ENCODE measurements at places on chromosomes 6 and 20.
A peak's percentile ranks its signal among the peaks of the same experiment; 100 is the strongest.

- DNase-seq: no peak
Observed at GRCh38 chr20:57076152-57076652, 190.2 kb downstream of the BMP7 start.

DNA sequence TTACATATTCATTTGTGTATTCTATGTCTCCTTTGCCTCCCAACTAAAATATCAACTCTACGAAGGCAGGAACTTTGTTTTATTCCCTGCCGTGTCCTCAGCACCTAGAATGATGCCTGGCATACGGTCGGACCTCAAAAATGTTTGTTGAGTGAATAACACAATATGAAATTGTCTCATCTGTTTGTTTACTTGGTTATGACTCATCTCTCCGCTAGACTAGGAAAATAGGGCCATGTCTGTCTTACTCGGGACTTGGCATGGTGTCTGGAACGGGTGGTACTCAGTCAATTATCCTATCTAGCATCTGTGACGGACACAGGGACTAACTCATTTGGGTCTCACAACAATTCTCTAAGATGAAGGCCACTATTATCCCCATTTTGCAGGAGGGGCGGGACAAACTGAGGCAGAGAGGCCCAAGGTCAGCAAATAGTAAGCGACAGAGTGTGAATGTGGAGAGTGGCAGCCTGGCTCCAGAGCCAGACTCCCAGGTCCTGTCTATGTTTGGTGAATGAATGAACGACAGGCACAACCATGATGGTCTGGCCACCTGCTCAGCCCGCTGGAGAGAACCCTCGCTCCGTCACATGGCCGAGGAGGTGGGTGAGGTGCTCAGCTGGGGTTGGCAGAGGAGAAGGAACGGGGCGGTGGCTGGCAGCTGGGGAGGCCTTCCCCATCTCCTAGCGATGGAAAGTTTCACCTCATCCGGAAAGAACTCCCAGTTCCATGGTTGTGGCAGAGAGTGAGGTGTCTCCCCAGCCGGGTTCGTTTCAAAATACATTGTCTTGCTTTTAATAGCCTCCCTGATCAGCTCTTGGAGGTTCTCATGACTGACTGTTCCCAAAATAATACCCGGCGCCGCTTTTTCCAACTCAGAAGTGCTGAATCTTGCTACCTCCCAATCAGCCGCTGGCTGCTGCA is 27.6 kb upstream of the NFATC2 start:
- no peak for DNase-seq

- peak; percentile 22 for DNase-seq
Observed at GRCh38 chr6:89357390-89357789, 4.9 kb upstream of the UBE2J1 start.

DNA sequence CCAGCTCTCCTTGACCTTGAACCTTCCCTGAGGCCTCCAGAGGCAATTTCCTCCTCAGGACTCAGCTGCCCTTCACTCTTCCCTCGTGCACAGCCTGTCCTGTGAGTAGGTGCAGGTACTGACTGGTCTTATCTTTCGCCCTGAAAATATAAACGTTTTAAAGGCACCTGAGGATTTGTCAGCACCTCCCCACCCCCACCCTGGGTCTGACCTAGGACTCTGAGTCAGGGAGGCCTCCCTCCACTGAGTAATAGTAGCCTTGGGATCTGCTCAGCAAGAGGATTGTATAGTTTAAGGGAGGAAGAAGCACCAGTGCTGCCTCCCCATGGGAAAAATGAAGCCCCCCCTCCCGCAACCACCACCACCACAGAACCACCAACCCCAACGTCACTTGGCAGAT is 54.6 kb downstream of the PPARD start:
- no peak for DNase-seq

GRCh38 chr6:158620963-158621693 is 23.4 kb downstream of the DYNLT1 start:
- DNase-seq: no peak

- DNase-seq: no peak
Observed at GRCh38 chr6:159726255-159726917, 920 bp upstream of the WTAP start.

DNA sequence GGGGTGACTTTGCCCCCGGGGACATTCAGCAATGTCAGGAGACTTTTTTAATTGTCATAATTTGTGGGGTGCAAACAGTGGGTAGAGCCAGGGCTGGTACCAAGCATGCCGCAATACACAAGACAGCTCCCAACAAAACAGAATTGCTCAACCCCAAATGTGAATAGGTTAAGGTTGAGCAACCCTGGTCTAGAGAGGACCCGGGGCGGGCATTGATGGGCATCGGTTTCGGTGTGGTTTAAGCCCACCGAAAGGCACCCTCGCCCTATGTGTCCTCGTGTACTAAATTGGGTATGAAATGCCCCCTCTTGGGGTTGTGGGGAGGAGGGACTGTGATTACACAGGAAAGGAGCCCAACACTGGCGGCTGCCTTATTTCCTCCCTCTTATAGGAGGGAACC is 36.0 kb downstream of the KIAA1755 start:
- no peak for DNase-seq

GRCh38 chr6:141133836-141134235 is 998.9 kb upstream of the GJE1 start:
- no peak for DNase-seq

DNA sequence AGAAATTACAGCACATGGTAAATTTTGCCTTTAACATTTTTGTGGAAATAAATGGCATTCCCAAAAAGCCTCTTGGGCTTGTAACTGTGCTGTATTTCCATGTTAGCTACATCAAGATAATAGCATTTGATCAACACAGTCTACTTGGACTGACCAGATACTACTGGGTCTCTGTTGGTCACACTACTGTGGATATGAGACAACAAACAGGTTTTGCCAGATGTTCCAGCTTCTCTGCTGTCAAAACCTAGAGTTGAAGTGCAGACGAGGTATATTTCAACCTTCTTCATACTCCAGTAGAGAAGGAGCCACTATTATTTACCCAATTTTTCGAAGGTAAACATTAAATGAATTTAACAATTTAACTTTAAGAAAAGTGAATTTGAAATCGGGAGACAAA is 284.7 kb upstream of the CITED2 start:
- DNase-seq: no peak

GRCh38 chr20:13180986-13181889 is 39.8 kb upstream of the ISM1 start:
- DNase-seq: no peak

DNA sequence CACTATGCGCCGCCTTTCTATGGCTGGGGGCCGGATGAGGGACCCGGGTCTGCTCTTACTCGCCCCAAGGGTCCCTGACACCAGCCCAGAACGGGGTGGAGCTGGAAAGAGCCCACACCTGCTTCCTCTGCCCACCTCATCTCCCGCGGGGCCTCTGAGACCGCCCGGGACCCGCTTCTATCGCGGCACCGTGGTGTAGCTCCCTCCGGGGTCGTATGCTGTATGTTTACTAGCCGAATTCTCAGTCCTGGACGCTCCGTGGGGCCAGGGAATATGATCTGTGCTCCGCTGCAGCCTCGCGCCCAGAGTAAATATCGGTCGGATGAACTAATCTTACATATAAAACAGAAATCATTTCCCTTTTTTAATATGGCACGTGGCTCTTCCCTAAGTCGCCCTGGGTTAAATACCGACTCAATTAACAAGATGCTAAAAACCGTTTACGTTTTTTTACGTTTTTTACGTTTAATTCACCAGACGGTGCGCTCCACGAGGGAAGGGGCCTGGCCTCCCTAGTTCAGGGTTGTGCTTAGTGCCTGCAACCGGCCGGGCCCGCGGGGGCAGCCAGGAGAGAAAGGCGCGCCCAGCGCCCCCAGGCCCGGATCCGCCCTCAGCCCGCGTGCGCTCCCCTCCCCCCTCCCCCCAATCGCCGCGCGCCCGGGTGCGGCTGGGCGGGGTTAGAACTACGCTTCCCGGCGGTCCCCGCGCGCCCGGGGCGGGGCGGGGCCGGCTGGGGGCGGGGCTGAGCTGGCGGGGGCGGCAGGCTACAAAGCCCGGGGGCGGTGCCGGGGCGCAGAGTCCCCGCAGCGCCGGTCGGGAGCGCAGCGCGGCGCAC is at the start of gene RBM38:
RBM38 (plus strand) TSS at position 793 of the 835 bp plus-strand sequence. CDS start 186 bp downstream, outside the sequence.
- DNase-seq: peak; percentile 74

GRCh38 chr6:74170118-74170517 is 474.1 kb downstream of the CD109 start:
- no peak for DNase-seq

- peak; percentile 40 for DNase-seq
Observed at GRCh38 chr6:118787724-118788423, 106.1 kb upstream of the ASF1A start.

DNA sequence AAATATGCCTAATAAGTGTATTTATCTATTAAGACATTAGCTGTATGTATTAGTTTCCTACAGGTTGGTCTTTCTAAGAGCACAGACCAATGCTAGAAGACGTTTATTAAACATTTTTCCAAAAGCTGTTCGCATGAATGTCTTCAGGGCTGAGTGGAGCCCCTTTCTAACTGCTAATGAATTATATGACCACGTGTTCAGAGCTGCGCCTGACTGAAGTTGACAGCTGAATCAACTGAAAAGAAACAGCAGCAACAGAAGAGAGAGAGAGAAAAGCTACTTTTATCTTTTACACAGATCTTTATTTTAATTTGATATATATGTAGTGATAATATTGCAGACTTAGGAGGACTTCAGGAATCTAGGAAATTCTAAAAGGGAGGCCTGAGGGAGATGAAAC is 75.2 kb upstream of the ARID1B start:
- DNase-seq: no peak

DNA sequence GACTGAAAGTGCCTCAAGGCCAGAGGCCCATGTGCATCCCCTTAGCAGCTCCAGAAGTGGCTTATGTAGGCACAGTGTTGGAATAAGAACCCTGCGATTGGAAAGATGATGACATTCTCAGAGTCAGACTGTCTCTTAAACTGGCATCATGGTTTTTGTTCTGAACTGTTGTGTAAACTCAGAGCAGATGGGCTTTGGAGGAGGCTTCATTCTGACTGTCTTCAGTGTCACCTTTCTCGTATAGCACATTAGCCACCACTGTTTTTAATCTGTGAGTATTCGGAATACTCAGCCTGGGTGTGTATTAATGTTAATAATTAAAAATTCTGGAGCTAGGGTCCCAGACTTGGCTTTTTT is 140.9 kb downstream of the JARID2 start:
- no peak for DNase-seq

DNA sequence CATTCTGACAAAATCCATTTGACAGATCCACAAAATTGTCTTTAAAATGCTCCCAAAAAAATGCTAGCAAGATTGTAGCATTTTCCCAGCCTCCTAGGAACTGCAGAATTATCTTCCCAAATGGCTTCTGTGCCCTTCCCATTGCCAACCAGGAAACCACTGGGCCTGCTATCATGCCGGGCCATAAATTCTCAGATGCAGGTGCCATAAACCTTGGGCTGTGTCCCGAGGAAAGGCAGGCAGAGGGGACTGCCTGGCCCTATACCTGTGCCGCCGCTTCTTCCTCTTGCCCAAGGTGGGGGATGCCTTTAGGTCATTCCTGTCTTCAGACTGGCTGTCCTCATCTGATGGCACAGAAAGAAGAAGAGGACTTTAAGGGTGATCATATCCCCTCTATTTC is 2.8 kb downstream of the VSX1 start:
- DNase-seq: no peak

DNA sequence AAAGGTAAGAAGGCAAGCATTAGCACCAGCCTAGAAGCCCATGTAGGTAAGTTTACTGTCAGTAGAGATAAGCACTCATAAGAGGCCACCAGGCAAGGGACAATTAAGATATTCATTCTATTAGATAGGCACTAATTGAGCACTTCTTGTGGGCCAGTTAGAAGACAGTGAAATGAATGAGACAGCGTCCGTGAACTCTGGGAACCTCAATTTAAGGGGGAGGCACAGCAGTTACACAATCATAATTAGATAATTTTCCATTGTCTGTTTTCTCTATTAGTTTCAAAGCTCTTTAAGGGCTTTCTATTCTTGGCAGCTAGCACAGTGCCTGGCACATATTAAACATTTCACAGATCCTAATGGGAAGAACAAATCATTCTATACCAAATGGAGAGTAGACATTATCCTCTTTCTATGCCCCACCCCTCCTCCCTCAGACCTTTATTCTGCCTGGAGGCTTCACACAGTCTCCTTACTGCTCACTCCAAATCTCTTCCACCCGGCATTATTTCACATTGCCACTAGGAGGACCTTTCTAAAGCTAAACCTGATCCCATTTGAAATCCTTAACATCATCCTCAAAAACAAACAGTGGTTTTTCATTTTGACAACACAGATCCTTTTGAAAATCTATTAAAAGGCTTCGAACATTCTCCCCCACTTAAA is 529.6 kb downstream of the ADGRB3 start:
- no peak for DNase-seq

DNA sequence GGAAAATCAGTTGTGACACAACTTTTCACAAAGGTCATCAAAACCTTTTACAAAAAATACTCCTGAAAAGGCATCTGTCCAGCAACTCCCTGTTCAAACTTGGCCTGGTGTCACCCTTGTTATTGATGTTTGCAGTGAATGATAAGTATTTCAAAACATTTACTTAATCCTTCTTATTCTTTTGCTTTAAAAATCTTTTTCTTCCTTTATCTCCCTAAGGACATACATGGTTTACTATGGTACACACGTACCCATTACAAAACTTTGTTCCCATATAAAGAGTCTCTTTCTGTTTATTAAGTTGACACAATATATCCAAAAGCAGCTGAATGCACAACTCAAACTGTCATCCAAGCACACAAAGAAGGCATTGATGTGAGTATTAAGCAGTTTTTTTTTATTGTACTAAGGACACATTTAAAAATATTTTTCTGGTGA is 17.5 kb downstream of the GSTA2 start:
- DNase-seq: no peak

GRCh38 chr6:137733372-137733771 is 133.7 kb upstream of the TNFAIP3 start:
- DNase-seq: no peak

- DNase-seq: peak; percentile 4
Observed at GRCh38 chr6:137307163-137307854, 88.1 kb upstream of the IFNGR1 start.

DNA sequence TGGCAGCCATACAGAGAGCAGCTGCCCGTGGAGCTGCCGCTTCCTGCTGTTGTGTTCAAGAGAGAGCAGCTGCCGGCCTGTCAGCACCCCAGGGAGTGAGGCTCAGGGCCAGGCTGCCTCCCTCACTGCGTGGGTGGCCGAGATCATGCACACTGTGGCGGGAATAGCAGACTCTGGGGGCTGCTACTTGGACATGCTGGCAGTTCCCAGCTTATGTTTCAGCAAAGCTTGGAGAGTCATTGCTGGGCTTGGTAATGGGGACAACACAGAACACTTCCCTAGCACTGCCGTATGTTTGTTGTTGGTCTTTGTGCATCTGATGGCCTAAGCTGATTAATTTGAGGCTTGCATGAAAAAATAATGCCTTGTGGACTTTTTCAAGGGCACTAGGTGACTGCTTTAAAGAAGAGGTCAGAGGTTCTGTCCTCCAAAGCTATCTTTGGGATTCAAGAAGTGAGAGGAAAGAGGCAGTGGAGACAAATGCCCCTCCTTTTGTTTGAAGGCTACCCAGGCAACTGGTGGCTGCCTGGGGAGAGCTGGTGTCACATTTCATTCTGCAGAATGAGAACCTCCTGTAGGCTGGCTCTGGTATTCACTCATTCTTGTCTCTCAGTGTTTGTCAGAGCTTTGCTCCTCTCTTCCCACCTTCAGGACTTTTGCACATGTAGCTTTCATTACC is 18.8 kb downstream of the MRAP2 start:
- DNase-seq: no peak

- no peak for DNase-seq
Observed at GRCh38 chr6:55567558-55567957, 11.4 kb downstream of the HMGCLL1 start.
